ENCODE measurements at places on chromosomes 11 and 22. TPM values are rescaled to one million over a fixed set of nuclear protein-coding genes. Genes with fewer than 3 reads are reported as not detected.

GRCh38 chr11:75982309-75982708 lies 167.3 kb downstream of the UVRAG start:
- no peak for DNase-seq

DNA sequence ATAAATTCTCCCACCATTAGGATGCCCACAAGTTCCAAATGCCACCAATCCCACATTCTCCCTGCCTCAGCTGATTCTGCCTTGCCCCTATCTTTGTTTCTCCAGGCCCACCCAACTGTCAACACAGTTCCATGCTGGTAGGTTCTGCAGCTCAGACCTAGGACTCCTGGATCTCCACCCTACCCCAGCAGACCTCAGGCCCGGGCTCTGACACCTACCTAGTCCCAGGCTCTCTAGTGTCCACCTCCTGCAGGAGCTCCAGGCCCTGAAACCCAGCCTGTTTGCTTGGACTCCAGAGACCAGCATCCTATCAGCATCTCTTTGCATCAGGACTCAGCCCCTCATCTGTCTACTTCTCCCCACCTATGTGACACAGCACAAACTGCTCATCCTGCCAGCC lies 86.5 kb downstream of the PDE2A start:
- no peak for DNase-seq

The MAJIN gene
- not detected for total RNA-seq

- DNase-seq, result no peak
Observed at GRCh38 chr11:12106501-12106900, 3.9 kb upstream of the MICAL2 start.

The BTG4 gene
- total RNA-seq, result 0.31 TPM

GRCh38 chr11:93063086-93063485 lies 93.6 kb downstream of the MTNR1B start:
- no peak for DNase-seq

DNA sequence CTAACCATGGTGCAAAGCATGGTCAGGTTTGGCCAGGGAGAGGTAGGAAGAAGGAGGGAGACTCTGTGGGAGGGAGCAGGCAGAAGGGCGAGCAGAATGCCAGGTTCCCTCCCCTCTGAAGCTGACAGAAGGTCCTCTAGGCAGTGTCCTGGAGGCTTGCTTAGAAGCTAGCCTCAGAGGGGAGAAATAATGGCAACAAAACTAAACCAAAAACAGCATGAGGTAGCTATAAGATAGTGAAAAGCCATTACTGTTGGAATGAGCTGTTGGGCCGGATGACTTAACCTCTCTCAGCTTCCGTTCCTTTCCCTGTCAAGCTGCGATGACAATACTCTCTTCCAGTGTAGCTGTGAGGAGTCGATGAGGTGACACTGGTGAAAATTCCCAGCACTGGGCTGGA lies 36.6 kb downstream of the RASSF10 start:
- DNase-seq, result no peak

- no peak for DNase-seq
Observed at GRCh38 chr11:35723913-35724312, 61.3 kb downstream of the TRIM44 start.

The OR2AT4 gene
- total RNA-seq, result not detected

- DNase-seq, result no peak
Observed at GRCh38 chr11:66689661-66690590, 12.2 kb upstream of the RBM4B start.
